ENCODE measurements at places on chromosomes 11 and 22.

GRCh38 chr11:103618528-103618927 is 417.9 kb upstream of the DDI1 start:
- DNase-seq: no peak

DNA sequence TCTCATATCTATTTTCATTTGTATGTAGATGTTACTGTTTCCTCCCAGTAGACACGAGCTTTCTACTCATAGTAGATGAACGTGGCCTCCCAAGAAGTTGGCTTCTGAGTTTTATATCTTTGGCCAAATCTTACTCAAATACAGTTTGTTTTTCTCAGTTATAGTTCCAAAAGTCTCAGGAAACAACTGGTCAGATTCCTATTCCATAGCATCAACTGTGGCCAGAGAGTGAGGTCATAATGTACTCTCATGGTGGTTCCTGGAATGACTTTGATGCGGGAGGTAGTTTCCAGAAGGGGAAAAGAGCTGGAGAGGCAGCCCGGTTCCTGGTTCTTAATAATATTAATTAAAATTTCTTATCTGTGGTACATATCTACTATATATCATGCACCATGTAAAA is 77.3 kb downstream of the SLC17A6 start:
- DNase-seq: no peak

DNA sequence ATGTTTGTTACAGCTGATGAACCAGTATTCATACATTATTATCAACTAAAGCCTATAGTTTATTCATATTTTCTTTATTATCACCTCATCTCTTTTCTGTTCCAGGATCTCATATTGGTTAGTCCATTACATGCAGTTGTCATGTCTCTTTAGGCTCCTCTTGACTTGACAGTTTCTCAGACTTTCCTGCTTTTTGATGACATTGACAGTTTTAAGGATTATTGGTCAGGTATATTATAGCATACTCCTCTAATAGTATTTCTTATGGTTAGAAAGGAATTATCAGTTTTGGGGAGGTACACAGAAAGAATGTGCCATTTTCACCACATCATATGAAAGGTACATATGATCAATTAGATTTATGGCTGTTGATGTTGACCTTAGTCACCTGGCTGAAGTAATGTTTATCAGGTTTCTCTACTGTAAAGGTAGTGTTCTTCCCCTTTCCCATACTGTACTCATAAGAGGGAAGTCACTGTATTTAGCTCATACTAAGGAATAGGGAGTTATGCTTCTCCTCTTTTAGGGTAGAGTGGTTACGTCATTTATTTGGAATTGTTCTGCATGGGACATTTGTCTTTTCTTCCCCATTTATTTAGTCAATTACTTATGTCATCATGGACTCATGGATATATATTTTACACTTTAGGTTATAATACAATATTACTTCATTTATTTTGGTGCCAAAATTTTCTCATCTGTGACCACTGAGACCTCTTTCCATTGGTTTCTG is 9.4 kb upstream of the ANO3 start:
- no peak for DNase-seq

DNA sequence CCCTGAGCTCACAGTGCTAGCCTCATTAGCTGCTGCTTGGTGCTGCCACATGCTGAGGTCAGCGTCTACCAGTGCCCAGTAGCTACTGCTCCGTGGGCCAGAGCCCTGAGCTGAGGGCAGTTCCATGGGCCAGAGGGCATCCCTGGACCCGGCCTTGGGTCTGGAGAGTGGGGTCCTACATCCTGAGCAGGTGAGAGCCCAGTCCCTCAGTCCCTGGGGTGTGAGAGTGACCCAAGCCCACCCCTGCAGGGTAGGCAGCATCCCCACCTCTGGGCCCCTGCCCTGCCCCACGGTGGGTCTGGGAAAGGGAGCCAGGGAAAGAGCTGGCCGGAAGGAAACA is 9.8 kb downstream of the LMNTD2 start:
- no peak for DNase-seq

DNA sequence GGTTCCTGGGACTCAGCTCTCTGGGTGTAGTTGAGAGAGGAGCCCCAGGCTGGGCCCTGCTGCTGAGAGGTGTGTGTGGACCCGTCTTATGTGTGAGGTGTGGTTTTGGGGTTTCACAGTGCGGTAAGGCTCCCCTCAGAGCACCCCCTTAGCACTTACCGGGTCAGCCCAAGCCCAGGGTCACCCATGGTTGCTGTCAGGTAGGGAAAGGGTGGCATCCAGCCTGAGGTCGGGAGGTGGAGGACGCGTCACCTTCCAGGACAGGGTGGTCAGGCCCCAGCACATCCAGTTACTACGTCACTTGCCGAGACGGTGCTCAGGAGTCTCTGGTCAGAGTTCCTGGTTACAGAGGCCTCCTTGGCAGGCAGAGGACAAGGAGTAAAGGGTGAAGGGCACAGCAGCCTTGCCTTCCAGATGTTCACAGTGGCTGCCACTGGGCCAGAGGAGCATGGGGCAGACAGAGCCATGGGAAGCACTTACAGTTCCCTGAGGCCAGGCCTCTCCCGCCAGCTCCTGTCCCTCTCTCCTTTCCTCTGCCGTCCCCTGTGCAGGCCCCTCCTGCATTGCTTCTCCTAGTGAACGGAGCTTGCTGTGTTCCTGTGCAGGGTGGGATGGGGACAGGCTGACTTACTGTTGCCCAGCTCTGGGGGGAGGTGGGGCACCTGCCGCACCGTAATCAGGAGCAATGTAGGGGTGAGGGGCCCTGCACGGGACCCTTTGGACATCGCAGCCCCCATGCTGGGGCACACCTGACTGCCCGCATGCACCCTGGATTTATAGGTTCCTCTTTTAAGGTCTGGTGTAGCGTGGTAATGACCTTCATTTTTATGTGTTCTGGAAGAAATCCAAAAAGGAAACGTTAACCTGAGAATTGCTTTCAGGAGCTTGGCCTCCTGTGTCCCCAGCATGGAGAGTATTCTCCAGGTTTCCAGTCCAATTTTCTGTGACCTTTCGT is 285.9 kb downstream of the TBC1D22A start:
- DNase-seq: no peak

GRCh38 chr11:8248786-8249185 is 14.9 kb downstream of the LMO1 start:
- no peak for DNase-seq

- no peak for DNase-seq
Observed at GRCh38 chr11:12235947-12236743, 125.8 kb downstream of the MICAL2 start.

Data from NCI-H1436 treated with DMSO at 0.1 percent for 48 hours (cell line).